ENCODE measurements at places on chromosomes 12 and 14. TPM values are rescaled to one million over a fixed set of nuclear protein-coding genes. Genes with fewer than 3 reads are reported as not detected.

The RNASE1 gene
- 13.3 TPM for total RNA-seq

DNA sequence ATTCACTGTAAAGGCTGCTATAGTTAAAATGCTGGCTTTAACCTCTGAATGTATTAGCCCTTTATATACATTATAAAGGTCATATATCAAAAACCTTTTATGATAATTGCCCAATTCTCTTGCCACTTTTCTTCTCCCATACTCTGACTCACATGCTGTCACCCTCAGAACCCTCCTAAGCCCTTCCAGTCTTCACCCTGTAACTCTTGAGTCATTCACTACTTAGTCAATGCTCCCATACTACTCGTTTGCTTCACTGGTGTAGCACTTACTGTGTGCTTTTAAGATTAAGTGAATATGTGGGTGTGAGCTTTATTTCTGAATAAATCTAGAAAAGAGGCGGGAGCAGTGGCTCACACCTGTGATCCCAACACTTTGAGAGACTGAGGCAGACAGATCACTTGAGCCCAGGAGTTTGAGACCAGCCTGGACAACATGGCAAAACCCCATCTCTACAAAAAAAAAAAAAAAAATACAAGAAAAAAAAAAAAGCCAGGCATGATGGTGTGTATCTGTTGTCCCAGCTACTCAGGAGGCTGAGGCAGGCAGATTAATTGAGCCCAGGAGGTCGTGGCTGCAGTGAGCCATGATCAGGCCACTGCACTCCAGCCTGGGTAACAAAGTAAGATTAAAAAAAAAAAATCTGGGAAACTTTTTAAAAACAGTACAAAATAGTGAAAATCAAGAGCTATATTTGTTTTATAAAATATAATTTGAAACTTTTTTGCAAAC is 37.6 kb downstream of the SPATA7 start:
- H3K4me3 ChIP-seq, result no peak overlapping the region
- peaks cover 14% of the 10 kb centered on the region for H3K36me3 ChIP-seq
- H3K27me3 ChIP-seq, result no peaks in the 10 kb centered on the region
- no peak overlapping the region for H3K27ac ChIP-seq
- H3K4me1 ChIP-seq, result peaks cover 2% of the 10 kb centered on the region

GRCh38 chr14:61357123-61357522 is 35.7 kb downstream of the PRKCH start:
- peaks cover 10% of the 10 kb centered on the region for H3K4me1 ChIP-seq
- no peaks in the 10 kb centered on the region for H3K36me3 ChIP-seq
- no peak for DNase-seq
- H3K4me3 ChIP-seq, result no peak overlapping the region
- no peaks in the 10 kb centered on the region for H3K27me3 ChIP-seq
- H3K27ac ChIP-seq, result no peak overlapping the region

The ABCD2 gene
- total RNA-seq, result 0.34 TPM

DNA sequence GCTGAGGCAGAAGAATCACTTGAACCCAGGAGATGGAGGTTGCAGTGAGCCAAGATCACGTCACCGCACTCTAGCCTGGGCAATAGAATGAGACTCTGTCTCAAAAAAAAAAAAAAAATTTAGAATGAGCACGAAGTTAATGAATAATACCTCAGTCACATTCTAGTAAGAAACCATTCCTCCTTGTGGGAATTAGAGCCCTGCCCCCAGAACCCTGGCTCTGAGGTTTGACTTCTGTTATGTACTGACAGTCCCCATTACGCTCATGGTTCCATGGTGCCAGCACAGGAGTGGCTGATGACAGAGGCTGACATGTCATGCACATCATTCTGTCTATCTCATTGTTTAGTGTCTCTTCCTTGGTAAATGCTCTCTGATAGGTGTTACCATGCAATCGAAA is 132.6 kb upstream of the FGD4 start:
- no peaks in the 10 kb centered on the region for H3K36me3 ChIP-seq
- H3K4me3 ChIP-seq, result no peak overlapping the region
- H3K27me3 ChIP-seq, result no peaks in the 10 kb centered on the region
- no peak overlapping the region for H3K27ac ChIP-seq
- DNase-seq, result no peak
- H3K4me1 ChIP-seq, result peaks cover 17% of the 10 kb centered on the region

DNA sequence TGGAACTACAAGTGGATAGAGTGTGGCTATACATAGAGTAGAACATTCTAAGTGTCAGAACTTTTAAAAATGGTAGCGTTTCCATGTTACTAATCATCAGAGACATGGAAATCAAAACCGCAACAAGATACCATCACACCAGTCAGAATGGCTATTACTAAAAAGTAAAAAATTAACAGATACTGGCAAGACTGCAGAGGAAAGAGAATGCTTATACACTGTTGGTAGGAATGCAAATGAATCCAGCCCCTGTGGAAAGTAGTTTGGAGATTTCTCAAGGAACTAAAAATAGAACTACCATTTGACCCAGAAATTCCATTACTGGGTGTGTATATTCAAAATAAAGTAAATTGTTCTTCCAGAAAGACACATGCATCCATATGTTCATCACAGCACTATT is 518.6 kb downstream of the NELL2 start:
- no peak for DNase-seq
- no peaks in the 10 kb centered on the region for H3K27me3 ChIP-seq
- H3K4me3 ChIP-seq, result no peak overlapping the region
- peaks cover 4% of the 10 kb centered on the region for H3K36me3 ChIP-seq
- H3K4me1 ChIP-seq, result no peaks in the 10 kb centered on the region
- H3K27ac ChIP-seq, result no peak overlapping the region

GRCh38 chr14:22819151-22819988 is 4.1 kb upstream of the SLC7A7 start:
- peaks cover 55% of the 10 kb centered on the region for H3K4me1 ChIP-seq
- no peaks in the 10 kb centered on the region for H3K36me3 ChIP-seq
- H3K27ac ChIP-seq, result peak overlapping the region; percentile 93
- DNase-seq, result no peak
- H3K4me3 ChIP-seq, result no peak overlapping the region
- H3K27me3 ChIP-seq, result no peaks in the 10 kb centered on the region

The FAM90A1 gene
- total RNA-seq, result 0.09 TPM

GRCh38 chr12:66235626-66236281 is 46.7 kb downstream of the IRAK3 start:
- peaks cover 18% of the 10 kb centered on the region for H3K4me1 ChIP-seq
- peaks cover 32% of the 10 kb centered on the region for H3K27me3 ChIP-seq
- H3K4me3 ChIP-seq, result peak overlapping the region; percentile 63
- no peak overlapping the region for H3K27ac ChIP-seq
- no peaks in the 10 kb centered on the region for H3K36me3 ChIP-seq
- DNase-seq, result no peak

GRCh38 chr14:68268197-68268596 is 448.6 kb downstream of the RAD51B start:
- no peak overlapping the region for H3K4me3 ChIP-seq
- DNase-seq, result no peak
- no peaks in the 10 kb centered on the region for H3K27me3 ChIP-seq
- H3K4me1 ChIP-seq, result peaks cover 60% of the 10 kb centered on the region

The BCL11B gene
- total RNA-seq, result 11.8 TPM

- no peaks in the 10 kb centered on the region for H3K27me3 ChIP-seq
- H3K4me1 ChIP-seq, result peaks cover 3% of the 10 kb centered on the region
- no peaks in the 10 kb centered on the region for H3K36me3 ChIP-seq
- H3K4me3 ChIP-seq, result no peak overlapping the region
- no peak overlapping the region for H3K27ac ChIP-seq
These were observed 61.5 kb downstream of the MGAT4C start for GRCh38 chr12:86194721-86195120.

- peaks cover 7% of the 10 kb centered on the region for H3K4me1 ChIP-seq
- H3K27ac ChIP-seq, result no peak overlapping the region
- DNase-seq, result no peak
- no peak overlapping the region for H3K4me3 ChIP-seq
These were observed 380.8 kb upstream of the RGS6 start for GRCh38 chr14:71551291-71551950.

- no peaks in the 10 kb centered on the region for H3K27me3 ChIP-seq
- H3K27ac ChIP-seq, result no peak overlapping the region
- no peak overlapping the region for H3K4me3 ChIP-seq
These were observed 22.1 kb upstream of the NINJ2 start for GRCh38 chr12:685388-685787.

GRCh38 chr14:33464254-33464962 is 486.5 kb downstream of the EGLN3 start:
- DNase-seq, result no peak
- H3K36me3 ChIP-seq, result no peaks in the 10 kb centered on the region
- peaks cover 5% of the 10 kb centered on the region for H3K4me1 ChIP-seq
- H3K27me3 ChIP-seq, result no peaks in the 10 kb centered on the region
- no peak overlapping the region for H3K27ac ChIP-seq

The DNAJC22 gene
- 14.4 TPM for total RNA-seq

Measured in mesothelial cell of epicardium (in vitro differentiated cells).